Endodermal cell (in vitro differentiated cells): ENCODE measurements at places on chromosomes 2 and 18. TPM values are rescaled to one million over a fixed set of nuclear protein-coding genes. Genes with fewer than 3 reads are reported as not detected.
A peak's percentile ranks its signal among the peaks of the same experiment; 100 is the strongest.

GRCh38 chr2:33011941-33012340, 65.2 kb downstream of the LTBP1 start:
- no peaks in the 10 kb centered on the region for H3K36me3 ChIP-seq
- H3K4me1 ChIP-seq, result peaks cover 7% of the 10 kb centered on the region
- H3K4me3 ChIP-seq, result no peak overlapping the region
- H3K27me3 ChIP-seq, result no peaks in the 10 kb centered on the region
- H3K27ac ChIP-seq, result no peak overlapping the region
- DNase-seq, result no peak

DNA sequence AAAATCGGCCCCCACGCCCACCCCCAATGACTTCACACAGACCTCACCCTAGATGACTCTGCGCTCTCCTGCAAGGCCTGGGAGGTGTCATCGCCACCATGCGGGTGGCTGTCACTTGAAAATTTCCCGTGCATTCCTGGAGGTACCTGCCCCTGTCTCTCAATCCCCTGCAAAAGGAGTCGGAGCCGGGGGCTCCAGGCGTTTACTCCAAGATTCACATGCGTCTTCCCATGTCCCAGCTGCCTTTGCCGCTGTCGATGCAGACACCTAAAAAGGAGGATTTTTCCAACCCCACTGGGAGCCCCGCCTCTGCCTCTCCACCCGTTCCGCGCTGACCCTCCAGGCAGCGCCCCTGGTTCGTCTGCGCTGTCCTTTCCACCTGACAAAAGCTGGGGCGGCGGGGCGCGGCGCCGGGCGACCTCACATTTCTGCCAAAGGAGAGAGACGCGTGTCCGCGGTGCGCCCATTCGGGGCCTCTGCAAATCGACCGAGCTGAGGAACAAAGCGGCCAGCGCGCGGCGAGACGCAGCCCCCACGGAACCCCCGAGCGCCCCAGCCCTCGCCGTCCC, 667 bp downstream of the REEP1 start:
- no peak overlapping the region for H3K27ac ChIP-seq
- H3K4me1 ChIP-seq, result peaks cover 12% of the 10 kb centered on the region
- H3K4me3 ChIP-seq, result peak overlapping the region; percentile 74
- DNase-seq, result peak; percentile 72
- H3K27me3 ChIP-seq, result peaks cover 89% of the 10 kb centered on the region
- no peaks in the 10 kb centered on the region for H3K36me3 ChIP-seq

- no peaks in the 10 kb centered on the region for H3K4me1 ChIP-seq
- H3K4me3 ChIP-seq, result no peak overlapping the region
- no peak for DNase-seq
- no peak overlapping the region for H3K27ac ChIP-seq
Measured at GRCh38 chr18:48292229-48292628, 117.0 kb downstream of the ZBTB7C start.

DNA sequence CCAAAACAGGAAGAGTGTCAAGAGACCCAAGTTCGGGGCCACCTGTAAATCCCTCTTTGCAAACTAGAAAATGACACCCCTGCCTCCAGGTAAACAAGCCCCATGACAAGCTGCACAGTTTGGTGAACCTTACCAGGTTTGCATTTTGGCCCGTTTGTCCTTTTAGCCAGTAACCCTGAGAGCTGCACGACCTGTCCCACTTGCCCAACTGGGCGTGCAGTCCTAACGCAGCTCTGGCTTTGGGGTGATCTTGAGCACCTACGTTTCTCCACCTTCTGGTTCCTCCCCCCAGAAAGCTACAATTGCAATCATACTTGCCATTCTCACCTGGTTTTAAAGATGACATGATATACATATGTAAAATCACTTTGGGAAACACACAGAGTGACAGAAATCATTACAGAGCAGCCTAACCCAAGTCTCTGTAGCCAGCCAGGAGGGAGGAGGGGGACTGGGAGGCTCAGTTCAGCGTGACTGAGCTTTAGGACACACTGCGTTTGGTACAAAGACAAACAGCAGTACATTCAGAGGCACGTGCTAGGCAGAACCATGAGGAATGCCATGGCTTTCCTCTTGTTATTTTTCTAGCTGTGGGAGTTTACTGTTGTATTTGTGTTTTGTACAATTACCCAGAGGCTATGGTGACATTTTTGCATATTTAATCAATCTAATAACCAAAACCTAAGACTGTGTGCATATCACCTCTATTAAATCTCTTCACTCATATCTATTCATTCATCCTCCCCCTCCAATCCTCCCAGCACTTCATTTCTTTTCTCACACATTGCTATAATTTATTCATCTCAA, 304.0 kb downstream of the IRS1 start:
- H3K4me1 ChIP-seq, result no peaks in the 10 kb centered on the region
- no peaks in the 10 kb centered on the region for H3K36me3 ChIP-seq
- H3K27me3 ChIP-seq, result no peaks in the 10 kb centered on the region
- no peak overlapping the region for H3K4me3 ChIP-seq
- H3K27ac ChIP-seq, result no peak overlapping the region

OTOS gene
- total RNA-seq, result not detected in 3 replicates

LMAN2L gene
- total RNA-seq, result 17.6 to 25.4 TPM (median 24.4 TPM) in 3 replicates

MAL gene
- total RNA-seq, result not detected in 3 replicates
